DMS53 (cell line): ENCODE measurements at places on chromosomes 2 and 18.

DNA sequence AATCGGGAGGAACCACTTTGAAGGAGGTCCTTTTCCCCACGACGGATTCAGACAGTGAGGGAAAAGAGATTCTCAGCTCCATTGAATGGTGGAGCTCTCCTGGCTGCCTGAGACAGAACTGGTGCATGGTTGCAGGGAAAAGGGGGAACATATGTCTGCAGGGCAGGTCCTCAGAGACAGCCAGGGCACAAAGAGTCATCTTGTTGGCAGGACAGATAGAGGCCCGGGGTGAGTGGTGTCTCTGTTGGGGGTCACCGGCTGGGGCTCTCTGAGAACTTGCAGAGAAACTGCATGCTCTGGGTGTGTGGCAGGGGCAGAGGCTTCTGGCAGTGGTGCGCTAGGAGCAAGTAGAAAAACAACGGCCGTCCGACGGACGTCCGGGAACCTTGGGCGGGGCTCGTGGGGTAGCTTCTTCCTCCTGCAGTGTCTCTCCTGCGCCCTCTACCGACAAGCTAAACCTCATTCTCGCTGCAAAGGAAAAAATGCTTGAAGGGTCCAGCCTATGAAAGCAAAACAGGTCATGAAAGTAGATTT, 94.3 kb downstream of the CDCA7 start:
- peak; percentile 99 for DNase-seq

DNA sequence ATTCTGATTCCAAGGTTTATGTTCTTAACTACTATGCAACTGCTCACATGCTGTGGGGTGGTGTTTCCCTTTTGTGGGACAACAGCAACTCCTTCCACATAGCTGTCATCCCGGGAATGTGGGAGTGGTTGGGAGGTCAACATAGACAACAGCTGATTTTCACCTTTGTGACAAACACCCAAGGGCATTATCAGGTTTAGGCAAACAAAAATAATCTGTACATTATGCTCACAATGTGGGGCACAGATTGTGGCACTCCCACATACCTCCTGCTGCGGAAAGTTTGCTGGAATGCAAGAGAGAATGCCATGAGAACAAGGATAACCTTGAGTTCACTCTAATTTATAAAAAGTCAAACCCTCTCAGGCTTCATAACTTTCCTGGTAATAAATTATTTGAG, 582.6 kb downstream of the CNTNAP5 start:
- no peak for DNase-seq

DNA sequence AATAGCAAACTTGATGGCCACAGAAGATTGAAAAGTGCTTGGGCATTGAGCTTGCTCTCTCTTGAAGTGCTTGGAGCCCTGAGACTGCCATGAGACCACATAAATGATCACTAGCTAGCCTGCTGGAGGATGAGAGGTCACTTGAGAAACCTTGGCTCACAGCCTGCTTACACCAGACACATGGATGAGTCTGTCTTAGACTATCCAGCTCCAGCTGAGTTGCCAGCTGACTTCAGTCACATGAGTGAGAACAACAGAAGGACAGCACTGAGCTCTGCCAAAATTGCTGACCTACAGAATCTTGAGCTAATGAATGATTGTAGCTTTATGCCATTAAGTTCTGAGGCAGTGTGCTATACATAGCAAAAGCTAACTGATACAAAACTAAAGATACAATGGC, 18.1 kb downstream of the NABP1 start:
- DNase-seq = peak; percentile 71

GRCh38 chr2:20065885-20066602, 14.6 kb upstream of the LAPTM4A start:
- DNase-seq = peak; percentile 85

GRCh38 chr2:146818122-146818521, 1026.7 kb upstream of the ACVR2A start:
- DNase-seq = no peak

GRCh38 chr18:48902856-48903601, 47.7 kb downstream of the SMAD7 start:
- DNase-seq = no peak

DNA sequence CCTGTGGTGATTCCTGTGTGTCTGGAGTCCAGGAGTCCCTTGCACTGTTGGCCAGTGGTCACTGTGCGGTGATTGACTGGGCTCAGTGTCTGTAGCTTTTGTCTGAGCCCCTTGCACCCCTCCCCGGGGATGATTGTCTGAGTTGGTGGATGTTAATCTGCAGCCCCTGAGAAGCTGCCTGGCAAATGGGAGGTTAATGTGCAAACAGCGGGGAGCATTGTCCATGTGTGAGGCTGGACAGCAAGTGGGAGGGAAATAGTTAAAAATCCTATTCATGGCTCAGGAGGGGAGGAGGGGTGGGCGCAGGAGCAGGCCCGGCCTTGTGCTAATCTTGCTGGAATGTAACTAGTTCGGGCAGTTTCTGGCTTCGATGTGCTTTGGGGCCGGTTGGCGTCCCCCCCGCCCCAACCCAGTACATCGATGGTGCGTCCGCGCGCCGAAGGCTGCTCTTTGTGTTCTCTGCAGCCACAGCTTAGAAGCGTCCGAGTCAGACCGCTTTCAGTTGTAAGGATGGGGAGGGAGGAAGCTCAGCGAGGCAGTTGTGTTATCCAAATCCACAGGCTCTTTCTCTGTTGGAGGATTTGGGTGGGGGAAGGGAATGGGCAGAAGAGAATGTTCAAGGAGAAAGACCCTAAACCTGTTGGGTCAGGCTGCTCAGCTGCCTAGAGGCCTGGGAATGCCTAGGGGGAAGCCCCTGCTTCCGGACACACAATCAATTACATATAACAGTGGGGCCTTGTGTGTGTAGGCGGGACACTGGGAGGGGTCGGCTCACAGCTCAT, 71.8 kb downstream of the TGOLN2 start:
- no peak for DNase-seq

- DNase-seq = peak; percentile 73
Measured at GRCh38 chr18:76821356-76821874, 942 bp upstream of the ZNF236 start.

GRCh38 chr2:172999641-173000386, 75.8 kb upstream of the MAP3K20 start:
- DNase-seq = peak; percentile 22

GRCh38 chr2:20642055-20642971, 8.6 kb downstream of the HS1BP3 start:
- peak; percentile 76 for DNase-seq

GRCh38 chr2:179974761-179975160, 32.3 kb downstream of the CWC22 start:
- no peak for DNase-seq

DNA sequence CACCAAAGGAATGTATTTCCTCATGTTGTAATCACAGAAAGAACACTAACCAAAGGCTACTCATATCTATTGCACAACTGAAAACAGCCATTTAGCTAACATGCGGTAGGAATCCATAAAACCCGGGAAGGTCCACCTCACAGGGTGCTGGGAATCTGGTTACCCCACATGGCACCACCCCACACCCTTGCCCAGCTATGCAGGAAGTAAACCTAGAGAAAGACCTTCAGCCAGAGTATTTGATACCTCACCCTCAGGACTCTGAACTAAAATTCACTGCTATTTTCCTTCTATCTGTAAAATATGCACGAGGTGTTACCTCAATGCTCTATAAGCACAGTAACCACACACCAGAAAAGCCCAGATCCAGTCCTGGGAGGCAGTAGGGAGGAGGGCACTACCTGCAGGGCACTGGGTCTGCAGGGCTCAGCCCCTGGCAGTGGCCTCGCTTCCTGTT, 45.8 kb downstream of the PTPN2 start:
- peak; percentile 76 for DNase-seq

DNA sequence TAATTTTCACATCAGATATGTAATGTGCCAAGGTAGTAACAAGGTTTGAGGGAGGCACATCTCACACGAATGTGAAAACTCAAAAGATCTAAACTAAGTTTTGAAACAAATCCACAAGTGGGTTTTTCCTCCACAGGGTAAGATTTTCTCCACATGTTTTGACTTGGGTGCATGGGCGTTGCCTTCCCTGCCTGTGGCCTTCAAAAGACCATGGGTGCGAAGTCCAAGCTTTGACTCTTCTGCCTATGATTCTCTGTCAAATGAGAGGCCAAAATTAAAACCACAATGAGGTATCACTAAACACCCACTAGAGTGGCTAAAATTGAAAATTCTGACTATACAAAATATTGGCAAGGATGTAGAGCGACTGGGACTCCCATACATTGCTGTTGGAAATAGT, 30.7 kb downstream of the NIFK start:
- no peak for DNase-seq

GRCh38 chr2:234046521-234046920, 4.0 kb upstream of the SPP2 start:
- no peak for DNase-seq

DNA sequence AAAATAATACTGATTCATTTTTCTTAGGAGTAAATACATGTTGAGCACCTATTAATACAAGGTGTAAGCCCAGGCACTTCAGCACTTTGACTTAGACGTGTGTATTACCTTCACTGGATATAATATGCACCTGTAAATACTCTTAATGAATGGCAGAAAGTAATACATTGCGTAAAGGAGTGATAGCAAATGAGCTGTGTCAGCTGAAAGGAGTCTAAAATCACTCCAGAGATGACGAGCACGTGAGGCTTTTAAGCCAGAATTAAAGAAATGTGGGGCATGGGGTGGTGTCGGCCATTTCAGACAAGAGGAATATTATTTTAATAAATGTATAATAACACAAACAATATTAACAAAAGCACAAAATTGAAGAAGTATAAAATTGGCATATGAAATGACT, 722.7 kb downstream of the EPHA4 start:
- no peak for DNase-seq

DNA sequence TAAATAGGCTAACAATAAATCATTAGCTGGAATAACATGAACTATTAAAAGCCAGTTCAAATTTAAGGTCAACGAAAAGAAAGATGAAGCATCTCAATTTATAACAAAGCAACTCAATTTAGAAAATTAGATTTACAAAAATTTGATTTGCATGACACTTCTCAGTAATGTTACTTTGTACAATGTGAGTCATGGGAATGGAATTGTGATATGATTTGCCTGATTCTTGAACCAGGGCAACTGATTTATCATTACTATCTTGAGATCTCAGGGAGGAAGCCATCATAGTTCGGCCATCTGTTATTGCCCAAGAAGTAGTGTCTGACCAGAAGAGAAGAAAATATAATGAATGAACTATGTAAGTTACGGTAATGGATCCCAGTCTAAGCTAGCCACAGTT, 193.1 kb downstream of the RIT2 start:
- DNase-seq = no peak

GRCh38 chr2:119794237-119794636, 34.5 kb downstream of the PTPN4 start:
- DNase-seq = no peak

- no peak for DNase-seq
Measured at GRCh38 chr2:6442252-6442985, 423.3 kb downstream of the CMPK2 start.

DNA sequence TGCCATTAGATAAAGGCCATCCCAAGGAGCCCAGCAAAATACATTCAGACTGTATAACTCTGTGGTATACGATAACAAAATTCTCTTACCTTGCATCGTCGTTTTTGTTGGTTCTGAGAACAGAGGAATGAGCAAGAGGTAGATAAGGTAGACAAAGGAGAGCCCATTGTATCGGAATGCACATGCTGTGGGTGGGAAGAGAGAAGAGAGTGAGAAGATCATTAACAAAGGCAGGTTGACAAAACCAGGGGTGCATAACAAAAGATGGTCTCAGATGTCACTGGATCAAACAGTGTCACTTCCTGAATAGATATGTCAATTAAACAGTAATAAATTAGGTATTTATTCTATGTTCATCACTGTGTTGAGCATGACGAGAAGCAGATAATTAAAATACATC, 83.3 kb downstream of the PIEZO2 start:
- no peak for DNase-seq

GRCh38 chr18:35956226-35956625, 16.3 kb upstream of the RMP24 start:
- DNase-seq = no peak

GRCh38 chr2:36427790-36428243, 72.2 kb downstream of the CRIM1 start:
- DNase-seq = no peak

DNA sequence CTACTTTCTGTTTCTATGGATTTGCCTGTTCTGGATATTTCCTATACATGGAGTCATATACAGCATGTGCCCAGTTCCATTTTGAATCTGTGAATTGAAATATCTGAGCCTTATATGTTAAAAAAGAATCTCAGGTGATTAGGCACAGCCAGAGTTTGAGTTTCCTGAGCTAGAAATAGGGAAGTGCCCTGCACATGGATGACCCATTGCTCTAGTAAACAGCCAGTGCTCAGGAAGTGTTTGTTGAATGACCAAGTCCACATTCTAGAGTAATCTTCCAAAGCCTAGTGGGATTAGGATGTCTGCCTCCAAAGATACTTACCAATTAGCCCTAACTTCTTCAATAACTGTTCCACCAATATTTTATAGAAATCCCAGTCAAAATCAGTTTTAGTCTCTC, 165.8 kb downstream of the SETBP1 start:
- no peak for DNase-seq

GRCh38 chr2:219645631-219646527, 18.4 kb downstream of the SLC4A3 start:
- peak; percentile 4 for DNase-seq

GRCh38 chr2:109065391-109065734, 63.6 kb upstream of the SH3RF3 start:
- DNase-seq = no peak

DNA sequence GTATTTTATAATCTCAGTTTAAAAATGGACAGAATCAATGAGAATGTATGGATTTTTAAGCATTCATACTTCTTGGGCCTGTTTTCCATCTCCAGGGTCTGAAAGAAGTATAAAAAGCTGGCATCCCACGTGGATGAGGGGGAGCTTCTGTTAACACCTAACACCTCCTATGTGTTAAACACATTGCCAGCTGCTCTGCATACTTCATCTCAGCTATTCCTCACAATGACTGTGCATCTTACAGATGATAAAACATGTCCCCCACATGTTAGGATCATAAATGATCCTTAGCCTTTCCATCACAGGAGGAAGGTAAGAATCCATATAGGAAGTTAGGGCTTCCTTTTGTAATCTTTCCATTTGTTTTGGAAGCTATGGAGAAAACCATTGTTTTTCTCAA, 239.1 kb downstream of the AGPS start:
- no peak for DNase-seq

DNA sequence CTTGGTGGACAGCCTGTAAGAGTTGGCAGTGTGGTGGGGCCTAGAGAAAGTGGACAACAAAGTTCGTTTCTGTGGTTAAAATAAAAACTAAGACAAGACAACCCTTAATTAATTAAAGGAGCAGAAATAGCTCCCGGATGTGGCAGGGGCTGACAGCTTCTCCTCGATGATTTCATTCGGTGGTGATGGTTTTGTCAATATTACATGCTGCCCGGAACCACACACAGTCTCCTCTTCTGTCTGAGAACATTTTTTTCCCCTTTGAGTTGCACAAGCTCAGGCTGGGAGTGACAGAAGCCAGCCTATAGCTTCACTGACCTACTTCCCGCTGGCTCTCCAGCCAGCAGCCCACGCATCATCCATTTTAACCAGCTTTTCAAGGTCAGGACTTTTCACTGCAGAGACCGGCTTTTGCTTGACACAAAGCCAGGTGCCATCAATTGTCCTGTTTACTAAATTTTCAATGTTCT, 378.8 kb downstream of the SLC4A3 start:
- peak; percentile 1 for DNase-seq

GRCh38 chr2:222669353-222669752, 2.1 kb upstream of the MOGAT1 start:
- DNase-seq = peak; percentile 39
